ENCODE measurements at places on chromosomes 5 and 9. TPM values are rescaled to one million over a fixed set of nuclear protein-coding genes. Genes with fewer than 3 reads are reported as not detected.

The HTR4 gene
- total RNA-seq = 0.44 TPM

The TOMM5 gene
- total RNA-seq = 92.3 TPM

The FRRS1L gene
- 0.10 TPM for total RNA-seq

The WDR38 gene
- not detected for total RNA-seq

The ACTBL2 gene
- not detected for total RNA-seq

The FOXD4 gene
- 0.12 TPM for total RNA-seq

The PCDHGA6 gene
- 10.2 TPM for total RNA-seq

The SNCAIP gene
- total RNA-seq = 0.78 TPM

The SLU7 gene
- 47.0 TPM for total RNA-seq

The STK32A gene
- 5.0 TPM for total RNA-seq

The FLT4 gene
- 2.8 TPM for total RNA-seq

The FBXW5 gene
- total RNA-seq = 146 TPM

The MUSK gene
- total RNA-seq = 0.05 TPM

The CCL19 gene
- total RNA-seq = not detected

The DNAJC21 gene
- 33.4 TPM for total RNA-seq

The ESM1 gene
- total RNA-seq = 0.25 TPM

The SPAG8 gene
- total RNA-seq = 1.4 TPM

The AK8 gene
- 1.4 TPM for total RNA-seq

The TTC16 gene
- not detected for total RNA-seq

The GNAQ gene
- 24.7 TPM for total RNA-seq

The RASEF gene
- not detected for total RNA-seq

The NIPAL4 gene
- total RNA-seq = 0.93 TPM

The SPINK6 gene
- total RNA-seq = 1.1 TPM

The SIGMAR1 gene
- 132 TPM for total RNA-seq

The CCDC187 gene
- 0.05 TPM for total RNA-seq
